Activated naive CD4-positive, alpha-beta T cell treated with Interleukin-2 at 50 U/mL for 16 hours (primary cell): ENCODE measurements at places on chromosomes 3 and 15.

- DNase-seq: no peak
These were observed 12.8 kb upstream of the SRP14 start for GRCh38 chr15:40051616-40052415.

DNA sequence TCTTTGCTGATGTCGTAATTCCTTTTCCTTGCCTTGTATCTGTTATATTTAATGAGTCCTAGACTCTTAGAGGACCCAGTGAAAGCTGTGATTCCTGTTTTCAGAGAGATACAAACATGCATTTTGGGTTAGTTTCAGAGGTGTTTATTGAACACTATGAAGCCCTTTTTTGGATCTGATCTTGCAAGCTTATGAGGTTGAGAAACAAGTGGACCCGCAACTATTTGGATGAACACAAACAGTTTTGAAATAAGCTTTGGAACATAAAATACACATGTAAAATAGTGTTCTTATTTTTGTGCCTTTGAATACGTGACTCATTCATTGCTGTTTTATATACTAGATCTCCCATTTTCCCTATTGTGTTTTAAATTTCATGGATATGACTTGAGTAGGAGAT lies 33.5 kb downstream of the SNRK start:
- DNase-seq: no peak

- DNase-seq: no peak
These were observed 230.2 kb upstream of the EIF1B start for GRCh38 chr3:40079203-40079846.

- DNase-seq: no peak
These were observed 476.5 kb upstream of the TPRG1 start for GRCh38 chr3:188695241-188695640.

GRCh38 chr15:82530006-82530405 lies 10.3 kb downstream of the RPS17 start:
- no peak for DNase-seq

DNA sequence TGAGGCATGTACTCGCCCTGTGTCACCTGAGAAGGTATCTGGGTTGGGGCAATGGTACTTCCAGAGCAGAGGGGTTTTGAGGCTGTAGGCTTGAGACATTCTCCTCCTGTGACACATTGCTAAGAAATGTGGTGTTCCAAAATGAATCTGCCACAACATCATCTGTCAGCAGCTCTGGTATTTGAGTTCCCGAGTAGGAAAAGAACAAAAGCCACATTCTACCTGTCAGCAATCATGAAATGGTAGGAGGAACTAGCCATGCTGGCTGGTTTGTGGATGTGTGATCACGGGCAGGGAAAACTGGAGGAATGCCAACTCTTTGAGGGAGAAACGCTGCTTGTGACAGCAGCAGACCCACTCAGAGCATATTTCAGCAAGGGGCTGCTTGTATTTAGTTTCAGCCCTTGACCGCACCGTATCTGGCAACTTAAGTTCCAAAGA lies 579.4 kb upstream of the TBL1XR1 start:
- no peak for DNase-seq
